SJCRH30 (cell line): ENCODE measurements at places on chromosomes 12 and 14. TPM values are rescaled to one million over a fixed set of nuclear protein-coding genes. Genes with fewer than 3 reads are reported as not detected.

DNA sequence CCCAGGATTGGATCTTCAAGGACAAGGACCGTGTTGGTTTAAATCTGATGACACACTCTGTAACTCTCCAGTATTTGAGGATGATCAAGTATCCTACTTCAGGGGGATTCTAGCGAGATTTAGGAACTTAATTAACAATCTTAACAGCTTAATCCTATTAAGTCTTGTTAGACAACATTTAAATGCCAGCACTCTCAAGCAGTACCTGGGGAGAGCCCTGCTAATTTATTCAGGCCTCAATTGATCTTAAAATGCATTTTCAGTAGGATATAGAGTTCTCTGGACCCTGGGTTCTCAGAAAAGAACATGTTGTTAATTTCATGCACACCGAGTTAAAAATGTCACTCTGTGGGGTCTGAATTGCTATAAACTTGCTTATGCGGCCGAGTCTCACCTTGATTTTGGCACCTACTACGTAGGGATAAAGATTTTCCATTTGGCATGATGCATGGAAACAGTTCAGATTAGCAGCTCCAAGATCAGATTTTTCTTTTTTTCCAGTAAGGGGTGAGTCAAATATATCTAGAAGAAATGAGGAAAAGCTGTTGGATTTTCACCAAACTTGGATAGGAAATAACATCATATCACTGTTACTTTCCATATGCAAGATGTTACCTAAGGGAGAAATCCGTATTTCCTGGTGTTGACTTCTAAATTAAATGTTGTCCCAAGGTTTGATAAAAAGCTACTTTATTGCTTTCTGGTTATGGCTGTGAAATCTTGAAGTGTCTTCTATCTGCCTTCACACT lies 76.1 kb downstream of the SLC24A4 start:
- H3K27me3 ChIP-seq: no peaks in the 10 kb centered on the region
- DNase-seq: no peak
- no peak overlapping the region for H3K4me3 ChIP-seq
- no peaks in the 10 kb centered on the region for H3K36me3 ChIP-seq

- no peak overlapping the region for H3K4me3 ChIP-seq
- peaks cover 65% of the 10 kb centered on the region for H3K36me3 ChIP-seq
Observed at GRCh38 chr14:31106768-31107167, 80.6 kb upstream of the STRN3 start.

DNA sequence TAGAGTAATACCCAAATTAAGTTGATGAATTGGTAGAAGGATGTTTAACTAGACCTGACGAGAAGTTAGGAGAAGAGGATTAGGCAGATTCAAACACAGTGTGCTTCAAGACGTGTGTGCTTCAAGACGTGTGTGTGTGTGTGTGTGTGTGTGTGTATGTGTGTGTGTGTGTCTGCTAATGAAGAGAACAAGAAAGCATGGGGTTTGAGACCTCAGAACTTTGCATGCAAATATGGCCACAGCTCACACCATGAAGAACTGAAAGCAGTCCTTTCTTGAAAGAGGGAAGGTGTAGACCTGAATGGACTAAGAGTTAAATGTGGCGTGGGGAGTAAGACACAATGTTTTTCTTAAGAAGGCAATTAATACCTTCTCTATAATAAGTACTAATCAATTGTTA lies 32.5 kb upstream of the SSPN start:
- H3K4me3 ChIP-seq: no peak overlapping the region
- no peaks in the 10 kb centered on the region for H3K4me1 ChIP-seq
- H3K27ac ChIP-seq: no peak overlapping the region
- no peaks in the 10 kb centered on the region for H3K27me3 ChIP-seq

Gene PRB4
- not detected in 2 replicates for total RNA-seq
